ENCODE measurements at places on chromosomes 1 and 21. TPM values are rescaled to one million over a fixed set of nuclear protein-coding genes. Genes with fewer than 3 reads are reported as not detected.

The MATN1 gene
- 0.67 TPM for total RNA-seq

The CRYBG2 gene
- total RNA-seq: 2.1 TPM

The KCNK1 gene
- 0.58 TPM for total RNA-seq

The VWA1 gene
- 15.6 TPM for total RNA-seq

The ELF3 gene
- total RNA-seq: 6.1 TPM

The RC3H1 gene
- total RNA-seq: 26.9 TPM

Data from motor neuron (in vitro differentiated cells).